ENCODE measurements at places on chromosomes 3 and 15.

GRCh38 chr3:62718515-62719320 lies 156.5 kb downstream of the CADPS start:
- no peak for DNase-seq

GRCh38 chr15:82641129-82641798 lies 5.9 kb downstream of the CPEB1 start:
- DNase-seq = no peak

GRCh38 chr3:108414007-108414406 lies 96.4 kb downstream of the MYH15 start:
- no peak for DNase-seq

GRCh38 chr3:99319961-99320360 lies 318.4 kb upstream of the COL8A1 start:
- DNase-seq = no peak

DNA sequence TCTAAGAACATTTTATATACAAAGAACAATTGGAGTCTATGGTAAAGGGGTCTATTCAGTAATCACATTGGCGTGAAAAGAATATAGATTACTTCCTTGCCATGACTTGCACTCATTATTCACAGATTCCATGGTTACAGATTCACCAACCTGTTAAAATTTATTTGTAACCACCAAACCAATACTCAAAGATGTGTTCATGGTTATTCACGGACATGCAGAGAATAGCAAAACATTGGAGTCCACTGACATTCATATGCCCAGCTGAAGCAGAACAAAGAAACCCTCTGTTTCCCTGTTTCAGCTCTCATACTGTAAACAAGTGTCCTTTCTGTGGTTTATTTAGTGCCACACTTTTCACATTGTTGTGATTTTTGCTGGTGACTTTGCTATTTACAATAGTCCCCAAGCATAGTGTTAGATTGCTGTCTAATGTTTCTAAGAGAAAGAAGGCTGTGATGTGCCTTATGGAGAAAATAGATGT lies 185.8 kb upstream of the TTC14 start:
- DNase-seq = no peak

GRCh38 chr3:143100451-143100850 lies 19.1 kb upstream of the CHST2 start:
- DNase-seq = no peak

- DNase-seq = no peak
These were observed 402.4 kb downstream of the RBMS3 start for GRCh38 chr3:29683018-29683993.

DNA sequence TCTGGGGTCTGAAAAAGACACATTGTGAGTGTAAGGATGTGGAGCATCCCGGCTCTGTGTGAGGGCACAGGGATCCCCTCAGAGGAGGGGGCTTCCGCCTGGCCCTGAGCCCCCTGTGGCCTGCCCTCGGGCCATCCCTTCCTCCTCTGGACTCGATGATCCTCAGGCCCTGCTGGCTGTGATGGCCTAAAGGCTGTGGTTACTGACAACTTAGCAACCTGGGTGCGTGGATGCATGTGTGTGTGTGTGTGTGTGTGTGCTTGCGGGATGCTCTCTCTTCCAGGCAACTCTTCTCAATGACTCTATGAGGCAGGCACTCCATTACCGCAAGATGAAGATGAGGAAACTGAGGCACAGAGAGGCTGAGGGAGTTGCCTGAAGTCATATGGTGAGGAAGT lies 66.0 kb downstream of the ASB7 start:
- no peak for DNase-seq

DNA sequence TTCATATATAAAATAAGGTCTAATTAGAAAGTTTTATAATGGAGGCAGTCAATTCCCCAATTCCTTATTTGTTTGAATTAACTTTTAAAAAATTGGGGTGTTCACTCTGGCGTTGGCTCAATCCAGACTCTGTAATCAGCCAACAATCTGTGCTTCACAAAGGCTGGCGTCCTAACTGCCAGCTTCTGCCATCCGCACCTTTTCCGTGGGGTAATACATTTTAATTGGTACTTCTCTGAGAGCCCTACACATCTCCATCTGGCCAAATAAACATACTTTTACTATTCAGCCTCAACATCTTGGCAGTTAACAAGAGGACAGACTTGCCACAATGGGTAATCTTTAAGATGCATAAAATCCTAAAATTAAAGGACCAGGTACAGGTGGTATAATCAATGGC lies 125.2 kb upstream of the CCNL1 start:
- no peak for DNase-seq

DNA sequence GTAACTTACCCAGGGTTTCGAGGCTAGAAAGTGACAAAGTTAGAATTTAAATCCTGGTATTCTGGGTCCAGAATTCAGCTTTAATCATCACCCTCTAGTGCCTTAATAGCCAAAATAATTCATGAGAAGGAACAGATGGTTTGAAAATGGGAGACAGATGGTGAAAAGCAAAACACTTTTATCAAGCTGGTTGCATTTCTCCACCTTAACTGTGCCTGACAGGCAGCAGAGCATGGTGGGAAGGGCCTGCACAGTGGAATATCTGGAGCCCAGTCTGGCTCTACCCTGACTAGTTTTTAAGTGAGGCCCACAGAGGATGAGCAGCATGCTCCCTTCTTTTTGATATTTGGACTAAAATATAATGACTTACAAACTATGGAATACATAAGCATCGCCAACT lies 35.6 kb upstream of the RASGRP1 start:
- DNase-seq = no peak

DNA sequence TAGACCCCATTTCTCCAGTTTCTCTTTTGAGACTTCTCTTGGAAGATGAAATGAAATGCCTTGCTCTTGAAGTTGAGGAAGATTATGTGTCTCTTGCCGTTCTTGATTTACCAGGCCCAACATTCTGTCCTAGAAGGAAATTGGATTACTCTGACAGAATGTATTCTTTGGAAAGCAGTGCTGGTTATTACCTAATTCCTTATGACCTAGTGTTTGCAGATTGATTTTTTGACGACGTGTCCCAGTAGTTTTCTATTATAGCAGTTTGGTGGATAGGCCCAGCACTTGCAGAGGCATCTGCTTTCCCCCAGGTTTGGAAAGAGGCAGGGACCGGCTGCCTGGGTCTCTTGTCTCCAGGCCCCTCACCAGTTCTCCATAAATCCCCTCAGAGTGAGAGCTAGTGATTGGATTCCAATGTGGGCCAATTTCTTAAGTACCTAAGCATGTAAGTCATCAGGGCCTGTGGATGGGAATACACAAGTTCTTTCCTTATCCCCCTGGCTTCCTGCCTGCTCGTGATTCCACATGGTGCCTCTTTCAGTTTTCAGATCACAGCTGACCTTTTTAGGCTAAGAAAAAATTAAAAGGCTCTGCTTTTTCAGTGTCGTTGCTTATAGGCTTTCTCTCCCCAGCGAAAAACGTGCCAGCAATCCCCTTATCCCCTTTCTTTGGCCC lies 50.2 kb downstream of the EPHB3 start:
- DNase-seq = no peak

DNA sequence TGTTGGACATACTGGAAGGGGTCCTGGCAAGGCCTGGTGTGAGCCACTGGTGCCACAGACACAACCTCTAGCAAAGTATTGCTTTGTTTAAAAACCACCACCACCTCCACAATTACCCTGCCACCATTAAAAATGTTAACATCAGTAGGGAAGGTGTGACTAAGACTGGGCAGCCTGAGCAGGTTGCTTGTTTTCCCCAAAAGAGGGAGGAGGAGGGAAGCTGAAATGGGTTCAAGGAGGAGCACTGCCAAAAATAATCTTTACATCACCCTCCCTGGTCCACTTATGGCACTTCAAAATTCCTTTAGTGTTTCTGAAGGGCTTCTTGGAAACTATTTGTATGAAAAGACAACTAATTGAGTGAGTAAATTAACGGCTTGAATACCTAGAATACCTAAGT lies 99.8 kb upstream of the FGF7 start:
- no peak for DNase-seq

- DNase-seq = no peak
These were observed 23.1 kb downstream of the ZBTB38 start for GRCh38 chr3:141391298-141391990.

DNA sequence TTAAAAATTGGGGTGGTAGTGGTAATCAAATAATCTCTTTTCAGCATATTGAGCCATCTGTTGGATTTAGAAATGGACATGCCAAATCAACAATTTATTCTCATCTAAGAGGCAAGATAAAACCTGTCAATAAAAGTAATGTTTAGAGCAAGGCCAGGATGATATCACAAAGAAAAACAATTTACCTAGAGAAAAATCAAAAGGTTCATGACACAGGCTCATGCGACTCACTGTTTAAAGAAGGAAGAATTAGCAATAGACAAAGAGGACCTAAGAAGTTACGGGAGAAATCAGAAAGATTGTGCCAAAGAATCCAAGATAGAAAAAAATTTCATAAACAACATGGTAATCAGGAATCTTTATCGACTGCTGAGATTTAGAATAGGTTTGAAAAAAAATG lies 868.5 kb upstream of the GBE1 start:
- no peak for DNase-seq

DNA sequence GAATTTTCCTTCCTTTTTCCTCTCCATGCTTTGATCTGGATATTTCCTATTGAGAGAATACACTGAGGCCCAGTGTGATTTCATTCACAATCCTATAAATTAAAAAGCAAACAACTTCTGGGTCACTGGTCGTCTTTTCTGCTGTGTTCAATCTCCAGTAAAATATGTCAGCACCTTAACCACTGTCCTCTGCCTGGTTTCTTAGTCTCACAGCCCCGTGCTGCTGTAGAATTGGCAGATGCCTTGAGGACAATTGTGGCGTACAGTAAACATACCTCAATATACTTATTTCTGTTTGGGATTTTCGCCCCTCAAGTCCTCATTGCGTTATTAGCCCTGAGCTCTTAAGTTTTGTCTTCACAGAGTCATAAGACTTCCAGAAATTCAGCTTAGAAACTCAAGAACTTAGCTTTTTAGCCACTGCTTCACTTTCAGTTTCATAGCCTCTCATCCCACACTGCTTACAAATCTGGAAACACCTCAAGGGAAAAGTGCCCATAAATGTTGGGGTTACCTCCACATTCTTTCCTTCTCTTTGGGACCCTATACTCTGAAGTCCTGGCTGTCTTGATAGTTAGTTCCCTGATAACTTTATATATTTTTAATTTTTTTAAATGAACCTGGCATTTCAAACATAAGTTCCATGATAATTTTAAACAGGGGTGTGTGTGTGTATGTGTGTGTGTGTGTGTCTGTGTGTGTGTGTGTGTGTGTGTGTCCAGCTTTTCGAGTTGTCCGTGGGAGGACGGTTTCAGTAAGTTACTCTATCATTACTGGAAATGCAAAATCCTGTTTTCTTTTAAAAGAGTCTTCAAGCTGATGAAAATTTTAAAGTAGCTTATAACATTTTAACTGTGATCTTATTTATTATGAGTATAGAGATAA lies 238.4 kb upstream of the CTDSPL start:
- DNase-seq = no peak

GRCh38 chr3:94431876-94432570 lies 369.2 kb downstream of the NSUN3 start:
- no peak for DNase-seq

DNA sequence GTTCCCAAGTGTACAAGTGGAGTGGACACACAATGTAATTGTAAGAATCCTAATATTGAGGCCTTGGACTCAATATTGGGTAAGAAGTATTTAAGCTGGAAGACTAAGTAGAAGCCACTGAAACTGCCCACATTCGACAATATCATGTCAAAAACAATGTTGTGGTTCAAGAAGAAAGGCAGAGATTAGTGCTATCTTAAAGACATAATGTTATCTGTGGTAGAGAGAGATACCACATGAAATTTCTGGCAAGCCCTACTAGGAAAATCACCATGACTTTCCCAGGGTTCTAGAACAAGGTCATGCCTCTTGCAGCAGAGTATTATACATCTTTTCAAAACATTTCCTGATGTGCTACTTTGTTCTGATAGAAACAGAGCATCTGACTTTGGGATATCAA lies 192.6 kb downstream of the RAP2B start:
- no peak for DNase-seq

- no peak for DNase-seq
These were observed 132.2 kb upstream of the TBC1D5 start for GRCh38 chr3:17874636-17875035.

- no peak for DNase-seq
These were observed 29.3 kb downstream of the GRAMD2A start for GRCh38 chr15:72168131-72168807.

GRCh38 chr3:38500688-38501417 lies 4.7 kb downstream of the EXOG start:
- DNase-seq = no peak

DNA sequence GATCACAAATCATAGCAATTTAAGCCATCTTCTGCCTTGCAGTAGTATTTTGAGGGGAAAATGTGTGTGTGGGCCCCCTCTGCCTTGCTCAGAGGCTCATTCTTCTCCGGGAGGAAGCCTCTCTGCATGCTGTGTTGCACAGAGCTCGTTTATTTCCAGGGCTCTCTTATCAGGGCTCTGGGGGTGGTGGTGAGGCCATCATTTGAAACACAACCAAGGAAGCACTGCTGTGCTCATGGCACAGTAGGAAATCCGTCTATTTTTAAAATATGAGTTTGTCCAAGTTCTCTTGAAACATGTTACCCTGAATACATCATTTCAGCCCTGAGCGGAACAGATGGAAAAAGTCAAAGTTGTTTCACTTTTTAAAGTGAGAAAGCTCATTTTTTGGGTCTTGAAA lies 369.0 kb upstream of the CFAP20DC start:
- DNase-seq = no peak

DNA sequence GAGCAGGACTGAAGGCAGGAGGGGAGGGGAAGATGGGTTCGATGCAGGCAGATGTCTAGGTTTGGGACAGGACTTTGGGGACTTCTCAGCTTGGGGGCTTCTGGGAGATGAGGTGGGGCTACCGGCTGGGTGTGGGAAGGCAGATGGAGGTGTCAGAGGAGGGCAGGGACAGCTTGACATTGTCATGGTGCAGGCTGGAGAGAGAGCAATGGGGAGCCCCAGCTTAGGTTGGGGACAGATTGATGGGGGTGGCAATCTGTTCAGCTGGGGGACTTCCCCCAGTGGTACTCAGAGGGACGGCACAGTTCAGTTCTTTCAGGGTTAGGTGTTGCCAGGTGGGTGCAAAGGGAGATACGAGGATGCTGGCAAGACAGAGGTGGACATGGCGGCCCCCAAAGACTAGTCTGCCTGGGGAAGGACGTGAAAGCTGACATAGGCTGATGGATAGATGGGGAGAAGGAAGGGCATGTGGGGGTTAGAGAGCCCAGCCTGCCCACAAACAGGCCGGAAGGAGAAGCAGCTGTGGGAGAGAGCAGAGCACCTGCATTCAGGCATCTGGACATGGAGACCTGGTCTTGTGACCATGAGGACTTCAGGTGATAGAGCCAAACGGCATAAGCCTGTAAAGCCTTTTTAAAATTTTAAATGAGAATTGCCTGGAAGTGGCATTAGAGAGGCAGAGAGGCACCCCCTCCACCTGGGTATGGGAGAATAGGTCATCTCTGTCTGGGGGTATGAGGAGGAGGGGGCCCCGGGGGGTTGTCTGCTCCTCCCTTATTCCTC lies 21.1 kb downstream of the ACAA1 start:
- DNase-seq = no peak

DNA sequence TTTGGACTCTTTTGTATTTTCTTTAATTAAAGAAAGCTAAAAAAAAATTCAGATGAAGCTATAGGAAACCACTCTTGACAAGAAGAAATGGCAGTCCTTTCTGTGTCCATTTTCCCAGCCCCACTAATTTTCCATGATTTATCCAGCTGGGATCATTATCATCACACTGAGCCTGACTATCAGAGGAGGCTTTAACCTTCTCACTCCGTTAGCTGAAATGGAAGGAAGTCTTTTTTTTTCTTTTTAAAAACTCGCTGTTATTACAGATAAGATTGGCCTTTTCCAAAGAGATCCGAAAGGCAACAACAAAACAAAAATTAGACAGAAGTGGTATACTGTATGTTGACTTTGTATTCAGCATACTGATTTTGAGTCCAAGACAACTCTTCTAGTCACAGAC lies 366.2 kb upstream of the ROPN1 start:
- no peak for DNase-seq

Data from NCI-H1048 (cell line).